Stimulated activated CD8-positive, alpha-beta memory T cell treated with anti-CD3 and anti-CD28 coated beads, Interleukin-2, amount 100 ng/mL, for 48 hours (primary cell): ENCODE measurements at places on chromosomes 6 and 20.

GRCh38 chr6:38244869-38245268, 394.9 kb downstream of the BTBD9 start:
- no peak for DNase-seq

- DNase-seq = no peak
These were observed 75.1 kb downstream of the MYO6 start for GRCh38 chr6:75824160-75824559.

- no peak for DNase-seq
These were observed 697.1 kb downstream of the DOK5 start for GRCh38 chr20:55172310-55173002.

GRCh38 chr6:53796791-53797190, 2.0 kb downstream of the LRRC1 start:
- DNase-seq = no peak

DNA sequence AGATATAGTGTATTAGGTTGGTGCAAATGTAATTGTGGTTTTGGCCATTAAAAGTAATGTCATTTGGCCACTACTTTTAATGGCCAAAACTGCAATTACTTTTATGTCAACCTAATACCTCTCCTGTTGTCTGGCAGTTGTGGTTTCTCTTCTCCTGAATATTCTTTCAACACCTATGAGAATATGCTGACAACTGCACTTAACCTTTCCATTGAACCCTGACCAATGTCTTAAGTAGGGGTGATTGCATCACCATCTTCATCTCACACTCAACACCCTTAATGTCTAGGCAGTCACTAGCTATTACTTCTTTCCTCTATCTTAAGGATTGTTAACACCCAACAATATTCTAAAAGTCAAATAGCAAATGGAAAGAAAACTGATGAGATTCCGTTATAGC, 200.5 kb upstream of the HSF2 start:
- DNase-seq = no peak

DNA sequence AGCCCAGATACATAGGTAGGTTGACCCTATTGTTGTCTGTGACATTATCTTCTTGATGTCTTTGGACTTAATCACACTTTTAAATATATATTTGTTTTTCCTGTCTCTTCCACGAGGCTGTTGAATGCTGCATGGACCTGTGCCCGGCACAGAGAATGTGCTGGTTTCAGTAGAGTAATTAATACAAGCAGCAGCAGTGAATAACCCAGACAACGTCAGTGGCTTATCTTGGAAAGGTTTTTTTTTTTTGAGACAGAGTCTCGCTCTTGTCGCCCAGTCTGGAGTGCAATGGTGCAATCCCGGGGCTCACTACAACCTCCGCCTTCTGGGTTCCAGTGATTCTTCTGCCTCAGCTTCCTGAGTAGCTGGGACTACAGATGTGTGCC, 108.2 kb downstream of the CDH26 start:
- DNase-seq = no peak

DNA sequence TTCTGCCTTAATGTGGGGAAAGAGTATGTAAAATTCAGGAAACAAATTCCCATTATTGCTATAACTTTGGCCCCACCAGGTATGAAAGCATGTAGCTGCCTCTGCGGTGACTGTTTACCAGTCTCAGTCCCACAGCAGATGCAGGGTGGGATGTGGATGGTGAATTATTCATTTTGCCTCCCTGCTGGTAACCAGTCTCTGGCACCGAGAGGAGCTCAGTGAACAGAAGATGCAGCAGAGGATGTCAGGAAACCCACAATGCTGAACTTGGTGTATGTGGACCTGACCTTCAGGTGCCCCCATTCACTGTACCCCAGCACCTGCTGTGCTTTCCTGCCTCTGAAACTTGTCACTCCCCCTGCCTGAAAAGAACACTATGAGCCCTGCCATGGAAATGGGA, 8.8 kb upstream of the METTL24 start:
- DNase-seq = no peak

GRCh38 chr6:145009711-145010110, 724.6 kb downstream of the UTRN start:
- DNase-seq = no peak

DNA sequence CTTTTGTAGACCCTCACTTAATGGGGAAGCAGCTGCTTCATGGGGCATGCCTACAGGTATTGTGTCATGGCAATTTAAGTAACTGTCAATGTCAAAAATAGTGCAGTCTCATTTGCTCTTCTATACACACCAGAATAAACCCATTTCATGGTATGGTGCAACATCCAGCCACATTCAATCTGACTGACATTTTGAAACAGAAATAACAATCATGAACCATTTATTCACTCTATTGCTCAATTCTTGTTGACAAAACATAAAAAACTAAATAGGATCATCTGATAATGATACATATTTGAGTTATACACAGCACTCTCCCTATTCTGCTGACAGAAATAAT, 122.9 kb downstream of the MAP7 start:
- DNase-seq = no peak

DNA sequence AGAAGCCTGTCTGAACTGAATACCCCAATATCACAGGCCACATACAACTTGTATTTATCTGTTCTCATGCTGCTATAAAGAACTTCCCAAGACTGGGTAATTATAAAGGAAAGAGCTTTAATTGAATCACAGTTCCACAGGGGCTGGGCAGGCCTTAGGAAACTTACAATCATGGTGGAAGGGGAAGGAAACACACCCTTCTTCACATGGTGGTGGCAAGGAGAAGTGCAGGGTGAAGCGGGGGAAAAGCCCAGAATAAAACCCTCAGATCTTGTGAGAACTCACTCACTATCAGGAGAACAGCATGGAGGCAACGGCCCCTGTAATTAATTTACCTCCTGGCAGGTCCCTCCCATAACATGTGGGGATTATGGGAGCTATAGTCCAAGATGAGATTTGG, 50.3 kb upstream of the FNDC1 start:
- no peak for DNase-seq
